ENCODE measurements at places on chromosomes 2 and 18. TPM values are rescaled to one million over a fixed set of nuclear protein-coding genes. Genes with fewer than 3 reads are reported as not detected.

The GPR35 gene
- 0.74 TPM for total RNA-seq

The SLC16A14 gene
- 4.1 TPM for total RNA-seq

The ZRANB3 gene
- 7.6 TPM for total RNA-seq

The DNER gene
- 0.83 TPM for total RNA-seq

The CRYGD gene
- not detected for total RNA-seq

The MOCOS gene
- 11.0 TPM for total RNA-seq

The TMEM200C gene
- 0.14 TPM for total RNA-seq

The RSAD2 gene
- total RNA-seq: 0.55 TPM

The MC5R gene
- not detected for total RNA-seq

The DSG1 gene
- not detected for total RNA-seq

Data from smooth muscle cell of bladder (primary cell).